ENCODE measurements at places on chromosomes 11 and 22. TPM values are rescaled to one million over a fixed set of nuclear protein-coding genes. Genes with fewer than 3 reads are reported as not detected.

- peaks cover 55% of the 10 kb centered on the region for H3K36me3 ChIP-seq
- H3K4me1 ChIP-seq, result peaks cover 4% of the 10 kb centered on the region
- H3K27me3 ChIP-seq, result no peaks in the 10 kb centered on the region
Measured at GRCh38 chr22:24541681-24542515, 13.0 kb downstream of the GUCD1 start.

GRCh38 chr22:21702700-21703683, 32.6 kb downstream of the YPEL1 start:
- no peaks in the 10 kb centered on the region for H3K36me3 ChIP-seq

DNA sequence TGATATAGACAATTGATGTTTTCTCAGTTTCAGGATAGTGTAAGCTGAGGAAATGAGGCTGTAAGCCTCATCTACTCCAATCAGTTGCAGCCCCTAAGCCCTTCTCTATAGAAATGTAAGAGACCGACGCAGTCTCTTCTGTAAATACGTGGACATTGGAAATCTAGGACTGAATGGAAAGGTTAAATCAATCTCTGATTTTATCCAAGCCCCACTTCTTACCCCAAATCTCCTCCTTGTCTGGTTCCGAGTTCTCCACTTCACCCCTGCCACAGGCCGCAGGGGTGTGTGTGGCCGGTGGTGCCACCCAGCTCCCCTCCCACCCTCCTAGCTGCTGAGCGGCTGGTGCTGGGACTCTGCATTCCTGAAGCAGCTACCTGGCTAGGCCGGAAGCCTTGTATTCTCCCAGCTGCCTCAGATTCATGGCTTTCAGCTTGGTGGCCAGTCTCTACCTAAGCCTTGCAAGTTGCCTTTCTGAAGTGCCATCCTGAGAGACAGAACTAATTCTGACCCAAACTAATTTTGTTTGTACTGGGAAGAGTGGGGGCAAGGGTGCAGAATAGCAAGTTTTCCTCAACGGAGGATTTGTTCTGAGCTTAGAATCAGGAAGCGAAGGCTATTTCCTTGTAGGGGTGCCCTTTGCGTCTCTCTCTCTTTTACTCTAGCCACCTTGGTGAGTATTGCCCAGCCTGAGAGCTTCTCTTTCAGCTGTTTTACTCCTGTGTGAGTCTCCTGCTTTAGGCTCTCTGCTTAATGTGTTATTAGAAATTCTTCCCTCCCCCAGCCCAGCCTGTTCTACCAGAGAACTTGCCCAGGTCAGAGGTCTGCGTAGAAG, 749 bp downstream of the VWA5A start:
- H3K4me3 ChIP-seq, result peak overlapping the region; percentile 37
- H3K36me3 ChIP-seq, result no peaks in the 10 kb centered on the region

DNA sequence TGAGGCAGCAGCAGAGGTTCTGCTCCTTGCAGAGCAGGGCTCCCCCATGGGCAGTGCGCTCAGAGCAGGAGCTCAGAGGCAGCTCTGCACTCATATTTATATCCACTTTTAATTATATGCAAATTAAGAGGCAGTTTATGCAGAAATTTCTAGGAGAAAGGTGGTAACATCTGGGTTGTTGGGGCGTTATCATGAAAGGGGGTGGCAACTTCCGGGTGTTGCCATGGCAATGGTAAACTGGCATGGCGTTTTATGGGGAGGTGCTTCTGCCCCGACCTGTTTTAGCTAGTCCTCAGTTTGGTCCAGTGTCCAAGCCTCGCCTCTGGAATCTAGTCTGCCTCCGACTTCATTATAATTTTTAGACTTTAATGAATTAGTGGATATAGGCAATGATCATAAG, 1191.7 kb downstream of the TBC1D22A start:
- H3K27ac ChIP-seq, result no peak overlapping the region
- DNase-seq, result no peak
- H3K4me1 ChIP-seq, result no peaks in the 10 kb centered on the region
- no peaks in the 10 kb centered on the region for H3K36me3 ChIP-seq

DNA sequence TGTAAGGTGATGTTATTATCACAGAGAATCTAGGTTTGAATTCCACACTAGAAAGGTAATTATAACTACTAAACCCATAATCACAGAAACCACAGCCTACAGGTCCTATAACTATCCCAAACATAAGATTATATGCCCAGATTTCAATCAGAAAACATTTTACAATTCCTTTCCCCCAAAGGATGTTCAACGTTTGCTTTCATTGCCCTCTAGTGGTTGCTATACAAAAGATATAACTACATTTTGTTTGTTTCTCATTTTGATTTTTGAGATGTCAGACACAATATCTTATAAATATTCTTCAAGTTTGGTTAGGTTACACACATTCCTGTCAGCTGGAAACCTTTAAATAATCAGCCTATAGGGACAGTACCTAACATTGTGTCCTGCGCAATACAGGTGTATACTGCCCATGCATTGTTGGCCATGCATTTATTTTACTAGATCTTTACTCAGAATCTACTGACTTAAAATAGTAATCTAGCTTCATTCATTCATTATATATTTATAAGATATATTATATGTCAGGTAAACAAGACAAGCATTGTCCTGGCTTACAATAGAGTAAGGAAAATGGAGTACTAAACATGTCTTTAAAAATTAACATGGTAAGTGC, 530.5 kb upstream of the CCDC90B start:
- H3K27ac ChIP-seq, result no peak overlapping the region
- H3K4me3 ChIP-seq, result no peak overlapping the region
- no peaks in the 10 kb centered on the region for H3K36me3 ChIP-seq

FGF4 gene
- not detected for total RNA-seq

REXO2 gene
- 145 TPM for total RNA-seq

TBCEL gene
- 2.0 TPM for total RNA-seq

DNA sequence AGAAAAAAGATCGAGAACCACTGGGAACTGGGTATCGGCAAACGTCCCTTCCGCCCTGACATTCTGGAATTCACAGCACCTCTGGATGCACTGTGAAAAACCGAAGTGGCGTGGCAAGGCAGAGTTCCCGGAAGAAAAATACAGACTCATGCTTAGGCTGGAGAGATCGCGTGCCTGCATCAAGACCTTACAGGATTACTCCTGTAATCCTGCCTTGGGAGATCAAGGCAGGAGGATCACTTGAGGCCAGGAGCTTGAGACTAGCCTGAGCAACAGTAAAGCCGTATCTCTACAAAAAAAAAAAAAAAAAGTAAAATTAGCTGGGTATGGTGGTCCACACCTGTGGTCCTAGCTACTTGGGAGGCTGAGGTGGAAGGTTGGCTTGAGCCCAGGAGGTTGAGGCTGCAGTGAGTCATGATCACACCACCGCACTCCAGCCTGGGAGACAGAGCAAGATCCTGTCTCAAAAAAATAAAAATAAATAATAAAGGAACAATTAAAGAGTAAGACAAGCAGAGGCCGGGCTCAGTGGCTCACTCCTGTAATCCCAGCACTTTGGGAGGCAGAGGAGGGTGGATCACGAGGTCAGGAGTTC, 19.9 kb upstream of the TEF start:
- H3K4me1 ChIP-seq, result peaks cover 4% of the 10 kb centered on the region
- H3K36me3 ChIP-seq, result peaks cover 17% of the 10 kb centered on the region
- no peak overlapping the region for H3K27ac ChIP-seq
- H3K27me3 ChIP-seq, result no peaks in the 10 kb centered on the region
- DNase-seq, result no peak

DNA sequence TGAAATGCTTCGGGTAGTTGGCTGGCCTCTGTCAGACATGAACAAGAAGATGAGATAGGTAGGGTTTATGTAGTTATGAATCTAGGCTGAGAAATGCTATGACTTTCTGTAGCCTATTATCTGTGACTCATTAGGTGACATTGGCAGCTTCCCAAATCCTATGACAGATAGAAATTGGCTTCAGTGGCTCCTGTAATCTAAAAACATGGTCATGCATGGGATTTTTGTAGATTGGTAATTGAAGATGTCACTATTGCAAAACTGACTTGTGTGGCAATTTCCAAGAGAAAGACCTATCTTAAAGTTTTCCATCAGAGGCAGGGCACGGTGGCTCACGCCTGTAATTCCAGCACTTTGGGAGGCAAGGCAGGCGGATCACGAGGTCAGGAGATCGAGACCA, 29.4 kb upstream of the GRIK4 start:
- no peaks in the 10 kb centered on the region for H3K27me3 ChIP-seq
- H3K4me1 ChIP-seq, result no peaks in the 10 kb centered on the region
- no peak overlapping the region for H3K4me3 ChIP-seq
- H3K36me3 ChIP-seq, result peaks cover 73% of the 10 kb centered on the region

STT3A gene
- 148 TPM for total RNA-seq

ALKBH8 gene
- 9.5 TPM for total RNA-seq

APOA5 gene
- not detected for total RNA-seq

SLC37A2 gene
- total RNA-seq, result 0.71 TPM

- H3K36me3 ChIP-seq, result no peaks in the 10 kb centered on the region
- H3K27me3 ChIP-seq, result peaks cover 48% of the 10 kb centered on the region
Measured at GRCh38 chr22:22099194-22099486, 116.6 kb upstream of the TOP3B start.

DNA sequence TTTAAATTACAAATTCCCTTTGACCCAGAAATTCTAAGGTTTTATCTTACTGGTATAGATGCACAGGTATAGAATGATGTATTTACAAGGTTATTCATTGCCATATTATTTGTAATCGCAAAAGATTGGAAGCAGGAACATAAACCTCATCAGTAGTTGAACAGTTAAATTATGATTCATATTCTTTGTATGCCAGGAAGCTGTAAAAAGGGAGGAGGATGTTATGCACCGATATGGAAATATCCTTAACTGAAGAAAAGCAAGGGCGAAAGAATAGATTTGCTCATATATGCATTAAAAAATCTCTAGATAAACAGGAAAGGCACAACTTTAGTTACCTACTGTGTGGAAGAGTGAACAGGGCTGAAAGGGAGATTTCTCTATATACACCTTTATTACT, 36.7 kb downstream of the PPFIA1 start:
- H3K4me3 ChIP-seq, result no peak overlapping the region
- H3K36me3 ChIP-seq, result peaks cover 49% of the 10 kb centered on the region
- no peak for DNase-seq
- H3K27me3 ChIP-seq, result no peaks in the 10 kb centered on the region

DNA sequence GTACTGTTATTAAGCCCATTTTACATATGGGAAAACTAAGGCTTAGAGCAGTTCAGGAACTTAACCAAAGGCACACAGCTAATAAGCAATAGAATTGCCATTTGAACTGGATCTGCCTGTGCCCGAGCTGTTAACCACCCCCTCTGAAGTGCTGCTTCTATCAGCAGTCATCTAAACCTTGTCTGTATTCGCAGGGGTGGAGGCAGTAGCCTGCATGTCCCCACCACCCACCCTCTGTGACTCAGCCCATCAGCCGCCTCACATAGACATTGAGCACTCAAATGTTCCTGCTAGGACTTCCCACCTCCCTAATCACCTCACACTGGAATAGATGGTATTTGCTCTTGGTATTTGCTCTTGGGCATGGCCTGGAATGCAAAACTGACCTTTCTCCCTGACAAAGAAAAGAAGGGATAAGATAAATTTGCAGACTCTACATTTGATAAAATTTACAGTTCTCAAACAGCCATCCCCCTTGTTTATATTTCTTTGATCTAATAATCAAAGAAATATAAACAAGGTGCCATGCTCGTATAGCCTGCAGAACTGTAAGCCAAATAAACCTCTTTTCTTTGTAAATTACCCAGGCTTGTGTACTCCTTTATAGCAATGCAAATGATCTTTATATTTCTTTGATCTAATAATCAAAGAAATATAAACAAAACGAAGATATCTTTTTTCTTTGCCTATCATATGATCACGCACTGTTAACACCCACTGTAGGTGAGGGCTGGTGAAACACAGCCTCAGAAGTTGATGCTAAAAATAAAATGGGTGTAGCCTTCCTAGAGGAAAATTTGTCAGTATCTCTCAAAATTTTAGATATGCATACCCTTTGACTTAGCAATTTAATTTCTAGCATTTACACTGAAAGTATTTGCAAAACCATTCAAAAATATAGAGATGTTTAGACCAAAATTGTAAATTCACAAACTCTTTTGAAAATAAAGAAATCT, 15.9 kb downstream of the DKK3 start:
- H3K4me1 ChIP-seq, result no peaks in the 10 kb centered on the region
- H3K27me3 ChIP-seq, result peaks cover 49% of the 10 kb centered on the region
- DNase-seq, result no peak
- H3K36me3 ChIP-seq, result no peaks in the 10 kb centered on the region
- H3K4me3 ChIP-seq, result no peak overlapping the region
- H3K27ac ChIP-seq, result no peak overlapping the region

- H3K4me3 ChIP-seq, result no peak overlapping the region
- no peaks in the 10 kb centered on the region for H3K36me3 ChIP-seq
- DNase-seq, result no peak
Measured at GRCh38 chr11:45457649-45458048, 171.5 kb upstream of the SYT13 start.

PYGM gene
- total RNA-seq, result 0.69 TPM

ZNF214 gene
- total RNA-seq, result 0.29 TPM

Data from K562 (cell line).